Calu3 (cell line): ENCODE measurements at places on chromosomes 1 and 21. TPM values are rescaled to one million over a fixed set of nuclear protein-coding genes. Genes with fewer than 3 reads are reported as not detected.

GRCh38 chr21:24424776-24425175 is 1182.5 kb downstream of the MRPL39 start:
- H3K36me3 ChIP-seq: no peaks in the 10 kb centered on the region
- no peaks in the 10 kb centered on the region for H3K27me3 ChIP-seq
- no peaks in the 10 kb centered on the region for H3K4me1 ChIP-seq
- H3K27ac ChIP-seq: no peak overlapping the region

DNA sequence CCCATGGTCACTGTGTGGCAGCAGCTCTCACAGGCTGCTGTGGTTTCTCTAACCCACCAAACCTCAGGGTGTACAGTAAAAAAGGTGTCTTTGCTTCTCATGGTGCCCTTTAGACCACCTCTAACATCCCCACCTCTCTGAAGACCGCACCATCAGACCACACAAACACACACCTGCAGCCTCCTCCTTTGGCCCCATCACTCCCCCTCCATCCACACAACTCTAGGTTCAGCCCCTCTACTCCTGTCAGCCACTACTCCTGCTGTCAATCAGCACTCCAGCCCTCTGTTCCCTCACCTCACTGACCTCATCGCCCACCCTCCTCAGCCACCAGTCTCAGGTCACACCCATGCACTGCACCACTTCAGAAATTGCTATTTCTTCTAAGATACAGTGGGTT is 7.5 kb downstream of the ZNF692 start:
- no peak for DNase-seq
- no peaks in the 10 kb centered on the region for H3K4me1 ChIP-seq
- no peaks in the 10 kb centered on the region for H3K27me3 ChIP-seq
- no peak overlapping the region for H3K4me3 ChIP-seq
- peak overlapping the region; percentile 12 for H3K27ac ChIP-seq

- H3K27me3 ChIP-seq: no peaks in the 10 kb centered on the region
- DNase-seq: no peak
- no peaks in the 10 kb centered on the region for H3K4me1 ChIP-seq
- H3K27ac ChIP-seq: no peak overlapping the region
- no peaks in the 10 kb centered on the region for H3K36me3 ChIP-seq
Observed at GRCh38 chr1:43507296-43508295, 23.1 kb upstream of the PTPRF start.

DNA sequence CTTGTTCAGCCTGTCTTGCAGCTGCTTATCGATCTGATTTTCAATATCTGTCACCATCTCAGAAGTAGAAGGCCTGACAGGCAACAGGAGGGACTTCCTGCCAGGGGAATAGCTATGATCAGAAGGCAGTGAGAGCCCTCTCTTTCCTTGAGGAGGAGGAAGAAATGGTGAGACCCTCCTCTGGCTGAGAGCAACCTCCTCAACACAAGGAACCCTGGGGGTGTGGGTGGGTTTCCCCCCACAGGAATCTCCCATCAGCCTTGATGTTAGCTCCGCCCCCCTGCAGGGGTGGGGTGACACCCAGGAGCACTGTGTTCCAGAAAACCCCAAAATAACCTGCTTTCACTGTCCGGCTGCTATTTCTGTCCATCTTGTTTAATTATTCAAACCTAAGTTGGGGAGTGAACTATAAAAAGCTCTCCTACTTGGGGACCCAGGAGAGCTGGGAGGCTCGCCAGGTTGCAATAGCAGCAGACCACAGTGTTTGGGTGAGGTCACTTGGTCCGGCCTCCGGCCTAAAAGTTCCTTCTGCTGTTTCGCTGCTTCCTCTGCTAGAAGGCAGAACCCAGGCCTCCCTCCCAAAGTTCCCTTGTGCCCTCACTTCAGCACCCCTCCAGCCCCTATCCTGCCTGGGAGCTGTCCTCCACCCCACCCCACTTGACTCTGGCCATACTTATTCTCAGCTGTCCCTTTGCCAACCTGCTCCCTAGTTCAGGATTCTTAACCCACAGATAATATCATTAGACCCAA is 7.8 kb upstream of the MEF2D start:
- peaks cover 40% of the 10 kb centered on the region for H3K27me3 ChIP-seq
- DNase-seq: peak; percentile 14
- peaks cover 27% of the 10 kb centered on the region for H3K36me3 ChIP-seq
- H3K4me1 ChIP-seq: peaks cover 42% of the 10 kb centered on the region
- H3K27ac ChIP-seq: peak overlapping the region; percentile 20

DNA sequence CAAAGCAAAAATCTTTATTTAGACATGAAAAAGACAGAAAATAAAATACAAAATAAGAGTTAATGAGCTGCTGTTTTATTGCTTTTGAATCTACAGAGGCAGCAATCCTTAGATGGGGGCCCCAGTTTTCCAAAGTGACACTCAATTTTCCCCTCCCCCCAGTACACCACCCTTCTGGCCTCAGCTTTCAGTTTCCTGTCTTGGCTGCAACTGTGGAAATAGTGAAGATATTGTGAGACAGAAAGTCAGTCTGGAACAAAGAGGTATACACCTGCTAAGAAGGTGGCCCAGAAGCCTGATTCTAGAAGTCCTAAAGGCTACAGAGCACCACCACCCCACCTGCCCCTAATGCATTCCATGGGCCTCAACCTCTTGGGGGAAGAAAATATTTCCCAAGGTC is 1.1 kb upstream of the MTMR11 start:
- peaks cover 51% of the 10 kb centered on the region for H3K4me1 ChIP-seq
- peaks cover 49% of the 10 kb centered on the region for H3K36me3 ChIP-seq
- H3K4me3 ChIP-seq: peak overlapping the region; percentile 84
- no peaks in the 10 kb centered on the region for H3K27me3 ChIP-seq

- no peak overlapping the region for H3K4me3 ChIP-seq
- H3K4me1 ChIP-seq: peaks cover 30% of the 10 kb centered on the region
- H3K27ac ChIP-seq: no peak overlapping the region
Observed at GRCh38 chr21:33944185-33944763, 28.7 kb upstream of the ATP5PO start.

- H3K36me3 ChIP-seq: no peaks in the 10 kb centered on the region
- no peaks in the 10 kb centered on the region for H3K4me1 ChIP-seq
- H3K4me3 ChIP-seq: no peak overlapping the region
- no peak overlapping the region for H3K27ac ChIP-seq
- DNase-seq: no peak
Observed at GRCh38 chr1:163684785-163685184, 363.0 kb downstream of the NUF2 start.

DNA sequence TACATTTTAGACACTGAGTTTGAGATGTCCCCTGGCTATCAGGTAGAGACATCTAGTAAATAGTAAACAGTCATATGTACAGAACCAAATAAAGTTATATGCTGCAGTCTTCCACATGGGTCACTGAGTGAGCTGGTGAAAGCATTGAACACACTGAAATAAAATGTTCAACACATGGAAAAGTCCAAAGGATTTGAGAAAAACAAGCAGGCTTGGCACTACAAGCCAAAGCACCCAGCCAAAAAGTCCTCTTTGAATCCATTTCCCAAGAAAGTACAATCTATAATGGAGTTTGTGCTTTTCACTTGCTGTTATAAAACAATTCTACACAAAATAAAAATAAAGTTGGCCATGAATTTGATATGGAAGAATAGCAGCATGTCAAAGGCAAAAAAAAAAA is 135.4 kb downstream of the NR5A2 start:
- no peaks in the 10 kb centered on the region for H3K27me3 ChIP-seq
- DNase-seq: no peak
- H3K4me3 ChIP-seq: no peak overlapping the region
- peaks cover 16% of the 10 kb centered on the region for H3K4me1 ChIP-seq

DNA sequence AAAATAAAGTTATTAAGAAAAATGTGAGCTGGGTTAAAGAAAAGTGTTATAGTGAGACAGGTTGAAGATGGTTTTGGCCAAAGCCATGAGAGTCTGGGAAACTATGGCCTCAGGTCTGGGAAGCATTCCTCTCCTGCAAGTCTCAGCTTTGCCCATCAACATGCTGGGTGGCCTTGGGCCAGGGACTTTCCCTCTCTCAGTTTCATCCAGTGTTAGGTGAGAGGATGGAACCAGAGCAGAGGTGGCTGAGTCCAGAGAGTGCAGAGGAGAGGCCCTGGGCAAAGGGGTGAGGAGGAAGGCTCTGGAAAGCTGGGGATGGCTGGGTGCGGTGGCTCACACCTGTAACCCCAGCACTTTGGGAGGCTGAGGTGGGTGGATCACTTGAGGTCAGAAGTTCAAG is 10.5 kb downstream of the PADI2 start:
- H3K36me3 ChIP-seq: no peaks in the 10 kb centered on the region
- H3K27ac ChIP-seq: no peak overlapping the region
- no peaks in the 10 kb centered on the region for H3K4me1 ChIP-seq
- H3K4me3 ChIP-seq: no peak overlapping the region
- peaks cover 18% of the 10 kb centered on the region for H3K27me3 ChIP-seq

GRCh38 chr1:20376880-20377494 is 86.3 kb downstream of the VWA5B1 start:
- H3K4me1 ChIP-seq: peaks cover 11% of the 10 kb centered on the region
- peaks cover 18% of the 10 kb centered on the region for H3K27me3 ChIP-seq
- H3K4me3 ChIP-seq: no peak overlapping the region
- no peaks in the 10 kb centered on the region for H3K36me3 ChIP-seq
- no peak overlapping the region for H3K27ac ChIP-seq

DNA sequence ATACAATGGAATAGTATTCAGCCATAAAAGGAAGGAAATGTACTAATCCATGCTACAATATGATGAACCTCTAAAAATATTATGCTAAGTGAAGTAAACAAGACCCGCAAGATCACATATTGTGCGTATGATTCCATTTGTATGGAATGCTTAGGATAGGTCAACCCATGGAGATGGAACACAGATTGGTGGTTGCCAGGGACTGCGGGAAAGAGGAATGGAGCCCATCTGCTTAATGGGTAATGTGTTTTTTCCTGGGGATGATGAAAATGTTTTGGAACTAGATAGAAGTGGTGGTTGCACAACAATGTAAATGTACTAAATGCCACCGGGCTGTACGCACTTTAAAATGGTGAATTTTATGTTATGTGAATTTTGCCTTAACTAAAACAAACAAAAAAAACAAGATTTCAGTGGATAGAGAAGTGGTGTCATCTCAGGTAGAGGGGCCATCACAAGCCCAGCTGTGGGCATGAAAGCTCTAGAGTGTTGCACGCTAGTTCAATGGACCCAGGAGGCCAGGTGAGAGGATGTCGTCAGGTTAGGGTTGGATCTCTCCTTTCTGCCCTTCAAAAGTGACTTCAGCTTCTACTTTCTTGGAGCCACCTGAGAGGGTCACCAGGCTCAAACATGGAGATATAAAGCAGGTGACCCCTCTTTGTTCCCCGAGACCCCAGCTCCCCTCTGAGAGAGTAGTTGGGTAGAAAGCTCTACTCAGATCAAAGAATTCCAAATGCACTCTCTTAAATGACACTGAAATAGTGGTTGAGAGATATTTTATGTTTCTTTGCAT is 2.5 kb downstream of the C1orf115 start:
- peaks cover 8% of the 10 kb centered on the region for H3K36me3 ChIP-seq
- H3K27ac ChIP-seq: no peak overlapping the region
- peaks cover 9% of the 10 kb centered on the region for H3K4me1 ChIP-seq
- DNase-seq: no peak

DNA sequence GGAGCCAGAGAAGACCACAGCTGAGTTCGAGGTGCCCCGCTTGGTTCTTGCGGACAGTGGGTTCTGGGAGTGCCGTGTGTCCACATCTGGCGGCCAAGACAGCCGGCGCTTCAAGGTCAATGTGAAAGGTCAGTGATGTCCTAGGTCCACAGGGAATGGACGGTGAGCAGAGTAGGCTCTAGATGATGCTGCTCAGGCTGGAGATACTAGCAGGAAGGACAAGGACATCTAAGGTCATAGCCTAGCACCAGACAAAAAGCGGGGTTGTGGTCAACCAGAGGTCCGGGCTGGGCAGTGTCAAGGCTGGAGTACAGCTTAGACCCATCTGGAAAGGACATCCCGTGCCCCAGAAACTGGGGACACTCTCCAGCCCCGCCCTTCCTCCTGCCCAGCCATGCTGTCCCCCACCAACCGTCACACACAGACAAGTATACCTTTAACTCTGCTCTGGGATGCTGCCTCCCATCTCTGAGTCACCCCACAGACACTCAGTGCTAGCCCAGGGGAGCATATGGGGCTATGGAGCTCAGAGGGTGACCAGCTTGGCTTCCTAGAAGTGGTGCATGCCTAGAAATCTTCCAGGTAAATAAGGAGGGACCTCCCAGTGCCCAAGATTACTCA is 8.7 kb downstream of the TIE1 start:
- H3K4me3 ChIP-seq: no peak overlapping the region
- H3K36me3 ChIP-seq: peaks cover 5% of the 10 kb centered on the region
- no peak overlapping the region for H3K27ac ChIP-seq
- H3K4me1 ChIP-seq: no peaks in the 10 kb centered on the region
- no peak for DNase-seq

GRCh38 chr1:100499194-100499811 is 38.6 kb upstream of the GPR88 start:
- H3K27ac ChIP-seq: no peak overlapping the region
- no peaks in the 10 kb centered on the region for H3K4me1 ChIP-seq
- no peaks in the 10 kb centered on the region for H3K27me3 ChIP-seq
- no peaks in the 10 kb centered on the region for H3K36me3 ChIP-seq
- no peak overlapping the region for H3K4me3 ChIP-seq
- DNase-seq: no peak

DNA sequence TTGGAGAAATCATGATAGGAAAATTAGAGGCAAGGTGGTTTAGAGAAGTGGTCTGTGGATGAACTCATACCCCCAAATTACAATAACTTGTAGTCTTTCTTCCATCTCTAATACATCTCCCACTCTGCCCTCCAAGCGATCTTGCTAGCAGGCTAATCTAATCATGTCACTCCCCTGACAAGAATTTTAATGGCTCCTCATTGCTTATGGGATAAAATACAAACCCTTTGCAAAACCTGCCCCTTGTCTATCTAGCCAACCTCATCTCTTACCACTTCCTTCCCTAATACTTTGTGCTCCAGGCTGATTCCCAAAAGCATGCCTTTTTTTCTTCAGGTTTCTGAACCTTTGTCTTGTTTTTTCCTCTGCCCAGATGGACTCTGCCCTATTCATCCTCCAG is 71.3 kb upstream of the LRRN2 start:
- H3K4me3 ChIP-seq: no peak overlapping the region
- H3K27me3 ChIP-seq: peaks cover 60% of the 10 kb centered on the region
- DNase-seq: no peak

DNA sequence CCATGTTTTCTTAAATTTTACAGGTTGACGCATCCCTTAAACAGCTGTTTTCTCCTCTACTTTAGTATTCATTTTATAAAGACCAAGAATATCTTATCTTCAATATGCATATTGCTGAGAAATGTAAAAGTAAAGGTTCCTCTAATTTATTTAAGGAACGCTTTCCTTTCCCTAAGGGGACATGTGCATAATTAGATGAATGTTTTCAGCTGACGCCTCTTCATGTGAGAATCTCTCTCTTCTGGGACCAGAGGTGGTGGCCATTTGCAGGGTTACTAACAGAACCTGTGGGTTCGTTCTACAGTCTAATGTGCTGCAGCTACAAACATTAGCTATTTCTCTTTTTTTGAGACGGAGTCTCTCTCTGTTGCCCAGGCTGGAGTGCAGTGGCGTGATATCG is 147.7 kb upstream of the L1TD1 start:
- no peak for DNase-seq
- no peaks in the 10 kb centered on the region for H3K36me3 ChIP-seq
- H3K4me1 ChIP-seq: no peaks in the 10 kb centered on the region
- no peaks in the 10 kb centered on the region for H3K27me3 ChIP-seq
- H3K4me3 ChIP-seq: no peak overlapping the region

The GREM2 gene
- not detected in 2 replicates for total RNA-seq

The LENEP gene
- total RNA-seq: 1.1 and 1.5 TPM in 2 replicates

The CSRP1 gene
- 69.9 and 73.5 TPM in 2 replicates for total RNA-seq

The RAB13 gene
- total RNA-seq: 87.5 and 95.0 TPM in 2 replicates

The SPRR2A gene
- not detected in 2 replicates for total RNA-seq
